Stimulated activated CD4-positive, alpha-beta T cell treated with anti-CD3 and anti-CD28 coated beads, TNF-alpha, amount 100 ng/mL, for 1 hour (primary cell): ENCODE measurements at places on chromosomes 3 and 15.

DNA sequence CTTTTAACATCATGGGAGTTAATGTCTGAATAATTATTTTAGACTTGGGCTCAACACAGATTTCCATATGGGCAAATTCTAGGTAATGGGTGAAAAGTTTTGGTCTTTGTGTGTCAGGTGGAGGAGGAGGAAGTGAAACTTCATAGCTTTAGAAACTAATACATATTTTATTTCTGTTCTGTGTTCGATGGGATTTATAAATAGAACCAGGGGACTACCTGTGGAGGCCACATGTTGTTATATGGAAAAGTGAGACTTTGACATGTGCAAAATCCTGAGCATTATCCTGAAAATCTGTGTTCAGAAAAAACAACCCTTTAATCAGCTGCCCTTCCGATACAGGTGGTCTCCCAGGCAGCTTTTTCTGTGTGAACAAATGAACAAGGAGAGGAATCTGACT is 209.5 kb downstream of the SOX2 start:
- no peak for DNase-seq

GRCh38 chr15:72319360-72319984 is 485 bp downstream of the CELF6 start:
- no peak for DNase-seq

- no peak for DNase-seq
Measured at GRCh38 chr3:129106320-129106719, 15.3 kb downstream of the RAB43 start.

- no peak for DNase-seq
Measured at GRCh38 chr3:99084156-99084555, 182.7 kb upstream of the DCBLD2 start.

- DNase-seq = peak; percentile 49
Measured at GRCh38 chr3:187740421-187741399, 4.6 kb downstream of the BCL6 start.

DNA sequence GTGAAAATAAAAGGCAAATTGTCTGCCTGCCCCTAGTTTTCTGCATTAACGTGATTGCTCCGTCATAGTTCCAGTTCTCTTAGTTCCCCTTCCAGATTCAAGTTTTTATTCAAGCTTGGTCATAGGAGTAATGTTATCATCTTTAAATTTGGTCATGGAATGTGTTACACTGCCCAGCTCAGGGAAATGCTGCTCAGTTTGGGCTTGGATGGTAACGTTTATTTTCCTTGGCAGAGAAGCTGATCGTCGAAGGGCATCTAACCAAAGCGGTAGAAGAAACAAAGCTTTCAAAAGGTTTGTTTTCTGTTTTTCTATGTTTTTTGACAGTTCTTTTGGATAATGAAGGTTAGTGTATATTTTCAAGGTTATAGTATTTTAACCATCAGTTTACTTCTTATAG is 118.4 kb upstream of the FLNB start:
- DNase-seq = no peak

- no peak for DNase-seq
Measured at GRCh38 chr3:119301662-119302061, 7.5 kb downstream of the ARHGAP31 start.

GRCh38 chr3:115186351-115187148 is 39.5 kb upstream of the ZBTB20 start:
- no peak for DNase-seq

- DNase-seq = no peak
Measured at GRCh38 chr15:76155731-76156130, 95.9 kb downstream of the TMEM266 start.

GRCh38 chr15:82552861-82553260 is 12.6 kb upstream of the RPS17 start:
- DNase-seq = no peak

DNA sequence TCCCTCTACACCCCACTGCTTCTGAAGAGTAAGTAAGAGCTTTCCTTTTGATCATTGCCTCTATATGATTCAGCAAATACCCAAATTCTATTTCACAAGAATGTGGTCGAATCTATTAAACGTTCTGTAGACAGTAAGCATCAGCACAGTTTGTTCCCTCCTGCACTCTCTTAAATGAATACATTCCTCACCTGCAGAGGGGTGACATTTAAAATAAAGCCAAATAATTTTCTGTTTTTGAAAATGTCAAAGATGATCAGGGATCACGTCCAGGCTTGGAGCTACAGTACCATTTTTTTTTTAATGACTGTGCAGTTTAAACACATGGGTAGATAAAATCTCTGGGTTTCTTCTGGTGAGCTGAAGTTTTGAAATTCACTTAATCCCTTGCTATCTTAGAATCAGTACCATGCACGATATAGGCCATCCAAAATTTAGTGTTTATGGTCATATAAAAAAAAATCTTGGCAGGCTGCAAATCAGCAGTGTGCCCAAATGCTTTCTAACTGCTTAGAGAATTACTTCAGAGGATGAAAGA is 12.8 kb downstream of the PYDC2 start:
- DNase-seq = no peak
